GM12878 (cell line): ENCODE measurements at places on chromosomes 1 and 21.

- DNase-seq, result no peak
Measured at GRCh38 chr1:54249819-54250435, 50.0 kb downstream of the MRPL37 start.

DNA sequence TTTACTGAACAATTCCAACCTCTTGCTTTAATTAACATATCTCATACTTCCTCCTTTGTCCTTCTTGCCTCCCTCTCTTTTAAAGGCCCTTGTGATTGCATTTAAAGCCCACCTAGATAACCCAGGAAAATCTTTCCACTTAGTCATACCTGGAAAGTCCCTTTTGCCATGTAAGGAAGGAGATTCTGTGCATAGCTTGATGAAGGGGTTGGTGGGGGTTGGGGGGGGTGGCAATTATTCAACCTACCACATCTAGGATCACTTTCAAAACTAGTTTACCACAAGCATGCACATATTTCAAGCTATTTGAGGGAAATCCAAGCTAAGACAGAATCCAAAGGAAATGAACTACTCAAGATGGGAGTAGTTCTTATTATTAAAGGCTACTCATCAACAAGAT, 249.1 kb upstream of the PTBP2 start:
- no peak for DNase-seq

- DNase-seq, result no peak
Measured at GRCh38 chr1:180935326-180936109, 22.8 kb downstream of the KIAA1614 start.

DNA sequence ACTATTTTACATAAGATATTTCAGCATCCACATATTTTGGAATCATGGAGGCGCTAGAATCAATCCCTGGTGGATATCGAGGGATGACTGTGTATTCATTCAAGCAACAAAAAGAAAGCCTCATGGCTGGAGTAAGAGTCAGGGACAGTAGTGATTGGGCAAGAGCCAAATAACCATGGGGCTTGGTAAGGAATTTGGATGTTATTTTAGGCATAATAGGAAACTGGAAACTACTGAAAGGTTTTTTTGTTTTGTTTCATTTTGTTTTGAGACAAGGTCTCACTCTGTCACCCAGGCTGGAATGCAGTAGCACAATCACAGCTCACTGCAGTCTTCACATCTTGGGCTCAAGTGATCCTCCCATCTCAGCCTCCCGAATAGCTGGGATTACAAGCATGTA, 33.8 kb upstream of the EYA3 start:
- no peak for DNase-seq

- DNase-seq, result no peak
Measured at GRCh38 chr1:42657201-42657600, 1.0 kb upstream of the PPIH start.

DNA sequence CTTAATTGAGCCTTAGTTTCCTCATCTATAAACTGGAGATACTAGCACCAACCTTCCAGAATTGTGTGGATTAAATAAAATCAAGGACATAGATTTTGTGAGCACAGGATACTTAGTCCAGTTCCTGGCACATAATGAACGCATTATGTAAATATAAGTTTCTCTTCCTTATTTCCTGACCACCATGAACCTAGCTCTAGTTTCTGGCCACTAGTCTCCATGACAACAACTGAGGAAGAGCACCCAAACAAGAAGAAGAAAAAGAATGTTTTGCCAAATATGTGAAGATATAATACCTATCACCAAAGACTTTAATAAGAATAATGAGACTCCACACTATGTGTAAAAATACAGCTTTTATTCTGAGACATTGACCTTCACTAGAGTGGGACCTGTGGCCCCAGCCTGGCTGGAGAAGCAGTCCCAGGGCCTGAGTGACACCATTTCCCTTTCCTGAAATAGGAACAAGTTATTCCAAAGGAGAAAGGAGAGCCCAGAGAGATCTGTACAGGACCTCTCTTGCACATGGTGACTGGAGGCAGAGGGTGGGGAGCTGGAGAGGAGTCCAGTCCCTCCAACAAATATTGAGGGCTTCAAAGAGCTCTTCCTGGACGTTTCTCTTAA, 940 bp upstream of the USF1 start:
- peak; percentile 64 for DNase-seq

DNA sequence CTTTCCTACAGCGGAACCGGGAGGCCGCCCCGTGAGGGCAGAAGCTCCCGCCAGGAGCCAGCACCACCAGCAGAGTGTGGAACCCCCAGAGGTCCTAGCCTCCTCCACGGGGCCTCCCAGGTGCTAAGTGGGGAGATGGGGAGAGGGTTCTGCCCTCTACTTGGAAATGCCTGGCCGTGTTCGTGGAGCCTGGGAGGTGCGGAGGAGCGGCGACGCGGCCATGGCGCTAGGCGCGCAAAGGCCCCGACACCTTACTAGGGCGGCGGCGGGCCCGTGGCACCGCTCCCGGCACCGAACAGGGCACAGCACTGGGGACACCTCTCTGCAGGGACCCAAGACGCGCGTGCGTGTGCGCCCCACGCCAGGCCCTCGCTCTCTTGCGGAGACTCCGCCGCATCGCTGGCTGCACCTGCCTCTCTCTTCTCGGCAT, 1.3 kb upstream of the CACNA1E start:
- no peak for DNase-seq

GRCh38 chr1:175783126-175783722, 39.8 kb upstream of the TNR start:
- DNase-seq, result no peak
